Activated B cell treated with CpG ODN at 0.5 μM for 24 hours (primary cell): ENCODE measurements at places on chromosomes 5 and 9. TPM values are rescaled to one million over a fixed set of nuclear protein-coding genes. Genes with fewer than 3 reads are reported as not detected.

DNA sequence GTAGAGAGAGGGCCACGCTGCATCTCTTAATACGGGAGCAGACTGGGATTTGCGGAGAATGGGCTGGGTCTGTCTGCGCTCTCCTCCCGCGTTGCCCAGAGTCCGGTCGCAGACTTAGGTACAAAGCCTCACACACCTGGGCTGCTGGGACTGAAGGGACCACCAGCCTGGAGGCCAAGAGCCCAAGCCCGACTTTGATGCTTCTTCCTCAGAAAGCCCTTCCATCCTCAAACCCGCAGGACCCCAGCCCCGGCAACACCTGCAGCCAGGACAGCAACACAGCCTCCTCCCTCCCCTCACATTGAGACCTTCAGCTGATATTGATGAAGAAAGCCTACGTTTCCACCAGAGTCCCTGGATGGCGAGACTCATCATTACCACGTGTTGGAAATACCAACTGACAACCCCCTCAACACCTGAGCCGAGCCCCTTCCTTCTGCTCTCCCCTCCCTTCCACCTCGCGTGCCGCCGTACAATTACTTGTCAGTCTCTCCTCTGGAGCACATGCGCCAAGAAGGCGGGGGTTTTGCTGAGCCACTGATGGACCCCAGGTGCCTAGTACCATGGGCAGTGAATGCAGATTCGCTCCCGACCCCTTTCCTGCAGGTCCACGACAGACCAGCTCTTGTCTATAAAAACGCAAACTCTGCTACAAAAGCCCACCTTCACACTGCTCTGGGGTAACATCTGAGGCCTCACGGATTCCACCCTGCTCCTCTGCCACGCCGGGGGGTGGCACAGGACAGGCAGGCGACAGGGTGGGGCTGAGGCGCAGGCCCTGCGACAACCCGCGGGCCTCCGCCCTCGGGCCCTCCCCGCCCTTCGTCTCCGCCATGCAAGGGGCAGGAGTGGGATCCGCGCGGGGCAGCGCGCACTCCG is 841 bp downstream of the ASB6 start:
- DNase-seq, result no peak

GRCh38 chr9:35732800-35733541 is 505 bp downstream of the CREB3 start:
- no peak for DNase-seq

GRCh38 chr9:76475686-76476085 is 16.7 kb downstream of the GCNT1 start:
- DNase-seq, result no peak

GAPT gene
- 39.8 and 40.3 TPM in 2 replicates for total RNA-seq

GRCh38 chr5:43369651-43370050 is 42.5 kb downstream of the CCL28 start:
- DNase-seq, result no peak

GMCL2 gene
- not detected in 2 replicates for total RNA-seq

DNA sequence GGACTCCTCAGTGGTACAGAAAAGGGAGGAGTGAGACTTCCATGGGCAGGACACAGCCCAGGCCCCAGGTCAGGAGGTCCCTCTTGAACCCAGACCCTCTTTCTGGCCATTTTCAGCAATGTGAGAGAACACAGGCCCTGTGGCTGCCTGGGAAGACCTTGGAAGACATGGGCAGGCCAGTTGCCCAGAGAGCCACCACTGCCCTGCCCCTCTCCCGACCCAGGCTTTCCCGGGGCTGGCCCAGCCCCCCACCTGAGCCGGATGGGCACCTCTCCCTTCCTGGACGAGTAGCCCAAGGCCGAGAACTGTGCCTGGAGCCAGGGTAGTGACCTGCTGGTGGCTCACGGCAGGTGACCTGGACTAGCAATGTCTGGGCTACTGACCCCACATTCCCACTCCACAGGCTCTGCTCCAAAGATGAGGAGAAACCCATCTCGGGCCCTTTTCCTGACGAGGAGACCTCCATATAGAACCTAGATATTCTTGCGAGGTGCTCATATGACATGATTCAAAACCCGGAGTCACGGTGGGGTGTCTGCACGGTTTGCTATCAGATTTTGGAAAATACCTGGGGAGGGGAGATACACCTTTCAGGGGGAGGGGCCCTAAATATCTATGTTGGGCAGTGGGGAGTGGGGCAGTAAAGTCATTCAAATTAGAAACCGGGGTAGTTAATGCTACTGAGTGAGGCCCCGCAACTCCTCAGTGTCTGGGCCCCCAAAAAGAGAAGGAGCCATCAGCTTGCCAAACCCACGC is 59.4 kb downstream of the ZNF354C start:
- no peak for DNase-seq

DNA sequence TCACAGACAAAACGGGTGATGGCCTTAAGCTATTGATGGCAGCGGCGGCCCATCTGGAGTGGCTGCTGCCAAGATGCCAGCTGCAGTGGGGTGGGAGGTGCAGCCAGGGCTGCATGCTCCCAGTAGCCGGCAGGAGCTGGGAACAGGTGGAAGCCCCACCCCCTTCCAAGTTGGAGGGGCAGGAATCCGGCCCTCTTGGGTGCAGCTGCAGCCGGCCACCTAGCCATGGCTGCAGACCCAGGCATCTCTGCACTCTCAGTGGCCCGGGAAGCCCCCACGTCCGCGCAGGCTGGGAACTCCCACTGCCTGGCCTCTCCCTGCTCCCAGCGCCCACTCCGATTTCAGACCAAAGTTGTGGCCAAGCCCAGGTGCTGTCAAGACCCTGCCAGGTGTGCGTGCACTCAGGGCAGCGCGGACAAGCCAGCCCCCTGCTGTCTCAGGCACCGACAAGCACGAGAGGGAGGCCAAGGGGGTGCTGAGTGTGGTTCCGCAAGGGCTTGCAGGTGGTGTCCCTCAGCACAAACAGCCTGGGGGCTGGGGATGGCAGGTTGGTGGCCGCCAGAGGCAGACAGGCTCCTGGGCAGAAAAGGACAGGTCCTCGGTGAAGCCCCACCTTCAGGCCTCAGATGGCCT is 115.1 kb upstream of the TSLP start:
- DNase-seq, result no peak

IQGAP2 gene
- total RNA-seq, result 6.7 and 8.8 TPM in 2 replicates

GRCh38 chr9:89433826-89434225 is 64.1 kb downstream of the SEMA4D start:
- no peak for DNase-seq

FRMD3 gene
- 0.91 and 1.3 TPM in 2 replicates for total RNA-seq

DNA sequence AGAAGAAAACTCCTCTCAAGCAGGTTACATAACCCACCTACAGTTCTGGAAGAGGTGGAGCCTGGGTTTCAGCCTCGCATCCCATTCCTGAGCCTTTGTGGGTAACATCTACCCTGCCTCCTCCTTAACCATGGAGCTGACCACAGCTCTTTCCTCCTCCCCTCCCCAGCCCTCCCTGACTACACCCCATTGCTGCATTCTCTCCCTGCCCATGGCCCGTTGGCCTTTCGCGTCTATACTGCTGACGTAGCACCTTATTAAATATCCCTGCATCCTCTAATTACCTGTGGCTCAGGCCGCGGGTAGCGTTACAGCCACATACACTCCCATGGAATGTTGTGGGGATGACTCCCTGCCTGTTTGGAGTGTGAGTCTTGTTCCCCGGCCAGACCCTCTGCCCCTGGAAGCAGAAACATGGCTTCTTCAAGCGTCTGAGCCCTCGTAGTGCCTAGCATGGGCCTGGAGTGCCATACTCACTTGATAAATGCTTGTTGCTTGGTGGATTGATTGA is 72.8 kb downstream of the WWC1 start:
- DNase-seq, result no peak

ANKRD18B gene
- not detected in 2 replicates for total RNA-seq

PRDM9 gene
- not detected in 2 replicates for total RNA-seq

DNA sequence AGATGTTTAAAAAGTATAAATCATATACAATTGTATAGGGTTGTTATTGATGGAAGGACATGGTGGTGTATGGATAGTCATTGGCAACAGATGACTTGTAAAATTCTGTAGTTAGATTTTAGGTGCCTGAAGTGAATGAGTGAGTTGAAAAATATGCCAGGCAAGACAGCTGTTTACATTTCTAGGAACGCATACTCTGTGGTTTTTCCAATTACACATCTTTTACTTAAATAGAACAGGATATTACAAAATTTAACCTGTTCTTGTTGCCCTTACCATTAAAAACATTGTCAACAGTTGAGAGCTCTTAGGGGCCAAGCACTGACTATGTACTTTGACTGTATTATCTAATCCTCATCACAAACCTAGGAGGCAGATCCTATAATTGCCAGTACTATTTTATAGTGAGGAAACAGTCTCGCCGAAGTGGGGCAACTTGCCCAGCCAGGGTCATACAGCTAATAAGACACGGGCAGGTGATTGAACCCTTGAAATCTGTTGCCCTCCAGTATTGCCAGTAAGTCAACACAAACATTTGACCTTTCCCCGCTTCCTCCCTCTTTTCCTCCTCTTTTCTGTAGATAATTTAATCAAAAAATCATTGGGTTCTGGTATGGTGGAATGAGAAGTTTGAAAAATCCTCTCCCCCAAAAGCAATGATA is 88.6 kb downstream of the MACROH2A1 start:
- no peak for DNase-seq

LCN2 gene
- total RNA-seq, result not detected in 2 replicates

DNA sequence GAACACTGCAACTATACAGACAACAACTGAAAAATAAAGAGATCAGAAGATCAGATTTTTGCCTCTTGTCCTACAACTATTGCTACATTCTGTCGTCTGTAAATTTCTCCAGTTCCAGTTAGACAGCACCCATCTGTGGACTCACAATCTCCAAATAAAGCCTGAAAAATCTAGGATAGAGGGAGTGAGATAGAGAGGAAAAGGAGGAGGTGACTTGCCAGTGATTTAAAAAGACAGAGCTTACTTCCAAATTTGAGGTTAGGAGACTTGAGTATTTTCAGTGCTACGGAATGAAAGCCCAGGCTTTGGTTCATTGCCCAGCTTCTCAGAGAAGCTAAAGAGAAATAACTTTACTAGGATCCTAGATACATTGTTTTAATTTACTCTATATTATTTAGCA is 63.6 kb downstream of the PTCD2 start:
- no peak for DNase-seq

DNA sequence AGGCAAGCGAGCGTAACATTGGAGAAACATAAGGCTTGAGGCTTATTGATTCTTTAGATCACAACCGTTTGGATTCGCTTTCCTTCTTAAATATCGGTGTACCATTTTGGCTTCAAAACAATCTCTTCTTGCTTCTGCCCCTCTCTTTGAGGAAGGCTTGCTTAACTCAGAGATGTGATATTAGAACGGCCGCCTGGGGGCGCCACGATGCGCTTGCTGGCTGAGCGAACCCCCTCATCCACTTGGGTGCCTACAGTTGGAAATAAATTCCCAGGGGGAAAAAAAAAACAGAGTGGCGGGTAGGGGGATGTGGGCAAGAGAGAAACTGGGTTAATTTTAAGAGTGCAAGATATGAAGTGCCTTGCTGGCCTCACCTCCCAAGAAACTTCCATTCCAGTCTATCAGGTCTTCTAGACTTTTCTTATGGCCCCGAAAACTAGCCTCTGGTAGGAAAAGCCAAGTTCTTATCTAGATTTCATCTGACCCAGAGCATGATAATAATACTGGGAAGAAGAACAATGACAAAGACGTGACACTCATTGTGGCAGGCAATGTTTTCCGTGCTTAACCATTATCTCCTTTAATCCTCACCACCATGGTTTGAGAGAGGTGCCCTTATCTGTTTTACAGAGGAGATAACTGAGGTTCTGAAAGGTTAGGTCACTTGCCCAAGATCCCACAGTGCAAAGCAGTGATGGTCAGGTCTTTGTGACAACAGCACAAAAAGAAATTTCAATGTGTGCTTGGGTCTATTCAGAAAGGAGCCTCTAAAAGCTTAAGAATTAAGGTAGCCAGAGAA is 115.8 kb downstream of the DPYSL3 start:
- no peak for DNase-seq

DNA sequence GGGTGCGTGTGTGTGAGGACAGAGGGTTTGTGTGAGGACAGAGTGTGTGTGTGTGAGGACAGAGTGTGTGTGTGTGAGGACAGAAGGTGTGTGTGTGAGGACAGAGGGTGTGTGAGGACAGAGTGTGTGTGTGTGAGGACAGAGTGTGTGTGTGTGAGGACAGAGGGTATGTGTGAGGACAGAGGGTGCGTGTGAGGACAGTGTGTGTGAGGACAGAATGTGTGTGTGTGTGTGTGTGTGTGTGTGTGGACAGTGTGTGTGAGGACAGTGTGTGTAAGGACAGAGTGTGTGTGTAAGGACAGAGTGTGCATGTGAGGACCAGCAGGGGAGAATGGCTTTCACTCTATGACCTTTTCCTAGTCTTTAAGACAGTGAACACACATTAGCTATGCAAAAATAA is 63.1 kb upstream of the UBAC1 start:
- no peak for DNase-seq

DNA sequence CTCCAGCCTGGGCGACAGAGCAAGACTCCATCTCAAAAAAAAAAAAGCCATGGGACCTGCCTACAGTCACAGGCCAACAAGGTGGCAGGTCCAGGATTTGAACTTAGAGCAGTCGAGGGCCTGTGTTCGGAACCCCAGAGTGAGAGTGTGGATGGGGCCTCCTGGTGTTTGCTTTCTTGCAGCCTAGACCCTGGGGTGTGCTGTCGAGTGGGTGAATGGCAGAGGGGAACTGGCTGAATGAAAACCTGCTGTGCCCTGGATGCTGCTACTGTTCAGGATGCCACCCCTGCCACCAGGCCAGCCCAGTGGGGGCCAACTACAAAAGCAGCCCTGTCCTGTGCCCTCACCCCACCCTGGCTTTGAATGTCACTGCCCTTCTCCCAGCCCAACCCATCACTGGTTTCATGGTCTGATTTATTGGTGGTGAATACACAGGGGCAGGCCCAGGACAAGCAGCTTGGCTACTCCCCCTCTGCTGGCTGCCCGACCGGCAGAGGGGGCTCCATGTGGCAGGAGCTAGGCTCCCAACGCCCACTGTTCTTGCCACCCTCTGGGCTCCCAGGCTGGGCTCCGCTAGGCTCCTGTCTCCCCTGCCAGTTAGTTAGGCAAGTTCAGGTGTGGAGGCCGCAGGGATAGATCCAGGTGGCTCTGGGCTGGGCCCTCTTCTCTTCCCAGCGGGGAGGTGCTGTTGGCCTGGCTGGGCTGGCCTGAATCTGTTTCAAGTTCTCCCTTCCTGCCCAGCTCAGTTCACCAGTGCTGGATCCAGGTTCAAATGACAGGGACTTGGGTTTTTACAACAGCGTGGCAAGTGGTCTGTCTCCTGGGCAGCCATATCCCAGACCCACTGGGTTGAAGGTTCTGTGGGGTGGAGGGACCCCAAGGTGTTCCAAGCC is 12.2 kb downstream of the FPGS start:
- no peak for DNase-seq
